ENCODE measurements at places on chromosomes 3 and 15.

DNA sequence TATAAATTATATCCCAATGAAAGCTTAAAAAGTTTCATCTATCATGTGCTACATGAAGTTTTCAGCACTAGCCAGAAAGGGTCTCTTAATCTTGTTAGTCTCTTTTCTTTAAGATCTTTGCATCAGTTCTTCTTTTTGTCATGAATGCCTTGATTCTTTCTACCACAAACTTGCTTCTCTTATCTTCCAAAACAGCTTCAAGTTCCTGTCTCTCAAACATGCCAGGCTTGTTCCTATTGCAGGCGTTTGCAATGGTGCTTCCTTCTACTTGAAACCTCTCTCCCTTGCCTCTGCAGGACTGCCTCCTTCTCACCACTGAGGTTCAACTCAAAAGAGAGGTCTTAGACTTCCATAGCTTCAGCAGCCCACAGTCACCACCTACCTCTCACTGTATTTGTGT, 104.3 kb upstream of the FRMD4B start:
- no peak for DNase-seq

- DNase-seq, result peak; percentile 40
These were observed 224.0 kb upstream of the RGMA start for GRCh38 chr15:93312891-93313486.

DNA sequence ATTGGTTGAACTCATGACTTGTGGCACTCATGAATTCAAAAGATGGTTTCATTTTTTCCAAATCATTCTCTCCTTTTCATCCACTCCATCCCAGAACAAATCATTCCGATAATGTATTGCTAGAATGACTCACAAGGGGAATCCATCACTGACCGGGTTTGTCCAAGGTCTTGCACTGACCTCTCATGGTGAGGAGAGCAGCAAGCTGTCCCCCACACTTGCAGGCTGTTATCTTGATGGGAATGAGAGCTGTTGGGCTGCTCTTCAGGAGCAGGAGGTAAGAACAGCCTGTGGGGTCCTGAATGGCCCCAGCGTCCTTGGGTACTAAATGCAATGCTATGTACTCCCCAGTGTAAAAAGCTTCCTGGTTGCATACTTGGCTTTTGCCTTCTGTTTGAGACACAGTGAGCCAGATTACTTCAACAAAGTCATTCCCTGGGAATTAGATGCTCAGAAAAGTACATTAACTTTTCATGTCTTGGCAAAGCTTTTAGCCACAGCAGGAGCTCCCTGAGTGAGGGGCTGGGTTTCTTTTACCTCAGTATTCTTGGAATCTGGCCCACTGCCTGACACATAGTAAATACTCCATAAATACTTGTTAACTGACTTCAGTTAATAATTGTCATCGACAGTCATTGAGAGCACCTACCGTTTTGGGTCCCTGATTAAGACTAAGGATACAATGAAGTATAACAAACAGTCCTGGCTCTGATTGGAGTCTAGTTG, 24.1 kb downstream of the CCNL1 start:
- DNase-seq, result no peak

DNA sequence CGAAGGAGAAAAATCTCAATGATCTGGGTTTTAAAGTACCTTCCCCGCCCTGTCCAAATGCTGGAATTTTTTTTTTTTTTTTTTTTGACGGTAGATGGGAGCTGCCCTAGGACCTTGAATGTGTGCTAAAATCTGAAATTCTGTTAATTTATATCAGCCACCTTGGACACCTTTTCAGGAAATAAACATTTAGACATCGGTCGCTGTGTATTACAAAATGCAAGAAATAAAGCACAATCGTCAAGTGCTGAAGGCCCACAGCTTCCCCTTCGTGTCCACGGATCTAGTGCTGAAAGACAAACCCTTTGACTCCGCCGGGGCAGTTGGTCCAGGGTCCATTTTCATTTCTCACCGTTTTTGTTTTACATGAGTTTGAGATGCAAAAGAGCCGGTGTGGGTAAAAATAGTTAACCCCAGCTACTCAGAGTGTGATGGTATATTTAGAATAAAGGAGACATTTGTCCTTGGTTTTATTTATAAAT, 90.2 kb upstream of the CHD2 start:
- peak; percentile 69 for DNase-seq

- DNase-seq, result no peak
These were observed 219.9 kb downstream of the OPA1 start for GRCh38 chr3:193812791-193813500.

All from right hindlimb (tissue), 1 donor.